ENCODE measurements at places on chromosomes 1 and 21. TPM values are rescaled to one million over a fixed set of nuclear protein-coding genes. Genes with fewer than 3 reads are reported as not detected.

GPR157 gene
- 1.7 TPM for total RNA-seq

DNA sequence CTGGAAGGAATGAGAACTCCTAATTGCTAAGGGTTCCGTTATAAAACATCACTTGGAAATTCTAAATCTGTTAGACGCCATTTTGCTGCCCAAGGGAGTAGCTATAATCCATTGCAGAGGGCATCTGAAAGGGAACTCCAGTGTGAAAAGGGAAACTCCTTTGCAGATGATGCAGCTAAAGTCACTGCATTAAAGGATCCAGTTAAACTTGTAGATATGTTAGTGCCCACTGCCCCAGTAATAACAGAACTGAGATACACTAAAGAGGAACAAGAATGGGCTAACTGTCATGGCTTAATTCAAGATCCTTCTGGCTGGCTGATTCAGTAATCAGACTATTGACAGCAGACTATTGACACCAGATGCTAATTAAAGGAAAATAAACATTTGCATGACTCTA is 81.8 kb upstream of the KIAA0040 start:
- DNase-seq = no peak

GRCh38 chr1:91791691-91792488 is 94.1 kb downstream of the TGFBR3 start:
- DNase-seq = peak; percentile 36

CD48 gene
- total RNA-seq = not detected

BLACAT1 gene
- total RNA-seq = not detected

GRCh38 chr1:191970116-191970515 is 188.1 kb upstream of the RGS18 start:
- no peak for DNase-seq

MYBPH gene
- total RNA-seq = 1.4 TPM

DNA sequence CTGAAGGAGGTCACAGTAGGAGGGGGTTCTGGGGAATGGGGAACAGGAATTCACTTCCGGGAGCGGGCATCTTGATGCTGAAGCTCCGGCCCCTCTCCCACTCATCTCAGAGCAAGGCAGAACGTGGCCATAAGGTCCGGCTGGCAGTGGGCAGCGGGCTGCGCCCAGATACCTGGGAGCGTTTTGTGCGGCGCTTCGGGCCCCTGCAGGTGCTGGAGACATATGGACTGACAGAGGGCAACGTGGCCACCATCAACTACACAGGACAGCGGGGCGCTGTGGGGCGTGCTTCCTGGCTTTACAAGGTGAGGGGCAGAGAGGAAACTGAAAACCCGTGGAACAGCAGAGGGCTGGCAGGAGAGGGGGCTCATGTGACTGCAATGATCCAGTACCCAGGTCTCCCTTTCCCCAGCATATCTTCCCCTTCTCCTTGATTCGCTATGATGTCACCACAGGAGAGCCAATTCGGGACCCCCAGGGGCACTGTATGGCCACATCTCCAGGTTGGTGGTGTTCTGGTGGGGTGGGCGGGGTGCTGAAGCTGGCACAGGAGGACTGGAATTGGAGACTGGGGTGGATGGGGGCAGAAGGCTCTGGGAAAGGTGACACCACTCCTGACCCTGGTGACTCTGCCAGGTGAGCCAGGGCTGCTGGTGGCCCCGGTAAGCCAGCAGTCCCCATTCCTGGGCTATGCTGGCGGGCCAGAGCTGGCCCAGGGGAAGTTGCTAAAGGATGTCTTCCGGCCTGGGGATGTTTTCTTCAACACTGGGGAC is 3.0 kb downstream of the SLC27A3 start:
- DNase-seq = no peak

DNA sequence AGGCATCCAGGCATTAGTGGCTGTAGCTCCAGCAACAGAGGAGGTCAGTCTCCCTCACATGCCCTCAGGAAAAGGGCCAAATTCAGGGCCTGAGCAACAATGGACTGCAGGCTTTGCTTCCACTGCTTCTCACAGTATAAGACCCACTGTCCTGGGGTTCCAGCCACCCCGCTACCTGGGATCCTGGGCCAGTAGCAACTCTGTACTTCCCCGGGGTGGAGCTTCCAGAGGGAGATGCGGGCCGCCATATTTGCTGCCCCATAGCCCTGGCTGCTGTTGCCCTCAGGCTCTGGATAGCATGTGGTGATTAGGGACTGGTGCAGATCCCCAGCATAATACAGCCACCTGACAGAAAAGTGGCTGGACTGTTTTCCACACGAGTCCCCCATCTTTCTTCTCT is 201.1 kb upstream of the POGK start:
- DNase-seq = no peak

MEX3A gene
- 0.22 TPM for total RNA-seq

GRCh38 chr1:181208967-181209366 is 120.5 kb downstream of the IER5 start:
- DNase-seq = no peak

DNA sequence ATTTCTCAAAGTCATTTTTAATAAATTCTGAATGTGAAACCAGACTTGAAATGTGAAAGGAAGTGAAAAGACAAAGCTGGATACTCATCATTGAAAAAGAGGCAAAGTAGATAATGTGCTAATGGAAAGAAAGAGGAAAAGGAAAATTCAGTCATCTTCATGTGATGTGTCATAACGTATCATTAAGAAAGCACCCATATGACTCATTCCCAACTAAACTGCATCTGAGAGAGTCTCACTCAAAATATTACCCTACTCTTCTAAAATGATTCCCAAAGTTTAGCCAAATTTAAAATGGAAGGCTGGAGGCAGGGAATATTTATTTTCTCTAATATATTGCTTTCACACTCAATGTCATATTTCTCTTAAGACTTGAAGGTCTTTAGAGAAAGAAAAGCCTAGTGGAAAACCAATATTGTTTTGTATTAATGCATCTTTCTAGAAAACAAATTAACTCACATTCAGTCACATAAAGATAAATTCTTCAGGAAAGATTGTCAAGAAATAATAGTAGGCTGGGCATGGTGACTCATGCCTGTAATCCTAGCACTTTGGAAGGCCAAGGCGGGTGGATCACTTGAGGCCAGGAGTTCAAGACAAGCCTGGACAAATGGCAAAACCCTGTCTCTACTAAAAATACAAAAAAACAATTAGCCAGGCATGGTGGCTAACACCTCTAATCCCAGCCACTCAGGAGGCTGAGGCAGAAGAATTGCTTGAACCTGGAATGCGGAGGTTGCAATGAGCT is 129.9 kb downstream of the SLC30A10 start:
- DNase-seq = peak; percentile 87

DNA sequence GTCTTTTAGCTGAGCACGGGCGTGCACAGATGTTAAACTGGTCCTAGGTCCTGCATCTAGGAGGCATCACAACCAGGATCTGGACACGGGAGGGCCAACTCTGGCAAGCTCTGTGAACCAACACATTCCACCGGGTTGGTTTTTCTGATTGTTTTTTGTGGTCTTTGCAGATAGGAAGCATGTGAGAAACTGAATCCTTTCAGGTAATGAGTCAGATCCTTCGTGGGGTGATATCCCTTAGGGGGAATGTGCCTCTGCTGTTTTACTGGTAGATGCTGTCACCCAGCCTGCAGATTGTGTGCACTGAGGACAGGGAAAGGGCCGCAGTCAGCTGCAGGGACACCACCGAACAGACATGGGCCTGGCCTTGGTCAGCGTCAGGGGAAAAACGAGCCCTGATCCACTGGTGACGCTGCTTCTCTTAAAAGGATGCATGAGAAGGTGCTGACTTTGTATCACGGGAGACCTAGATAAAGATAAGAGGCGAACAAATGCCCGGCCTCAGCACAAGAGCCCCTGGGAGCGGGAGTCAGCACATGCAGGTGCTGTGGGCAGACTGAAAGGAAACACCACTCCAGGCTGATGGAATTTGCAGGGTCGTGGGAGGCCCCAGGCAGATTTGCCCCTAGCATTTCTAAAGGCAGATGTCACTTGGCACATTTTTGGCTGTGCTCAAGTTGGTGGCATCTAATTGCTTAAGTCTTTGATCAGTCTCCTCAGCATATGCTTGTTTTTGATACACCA is 51.1 kb downstream of the DOP1B start:
- DNase-seq = peak; percentile 40

DNA sequence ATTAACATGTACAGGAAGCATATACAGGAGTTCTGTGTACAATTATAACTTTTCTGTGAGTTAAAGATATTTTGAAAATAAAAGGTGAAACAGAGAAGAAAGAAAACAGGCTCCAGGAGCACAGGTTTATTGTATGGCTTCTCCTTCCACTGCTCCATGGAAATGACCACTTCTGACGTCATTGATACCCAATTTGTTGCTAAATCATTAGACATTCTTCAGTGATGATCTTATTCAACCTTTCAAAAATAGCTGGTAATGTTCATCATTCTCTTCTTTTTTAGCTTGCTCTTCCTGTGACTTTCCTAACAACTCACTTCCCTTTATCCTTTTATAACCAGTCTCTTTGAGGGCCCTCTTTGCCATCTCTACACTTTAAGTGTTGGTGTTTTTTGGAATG is 77.8 kb downstream of the KCNK2 start:
- peak; percentile 75 for DNase-seq

DNA sequence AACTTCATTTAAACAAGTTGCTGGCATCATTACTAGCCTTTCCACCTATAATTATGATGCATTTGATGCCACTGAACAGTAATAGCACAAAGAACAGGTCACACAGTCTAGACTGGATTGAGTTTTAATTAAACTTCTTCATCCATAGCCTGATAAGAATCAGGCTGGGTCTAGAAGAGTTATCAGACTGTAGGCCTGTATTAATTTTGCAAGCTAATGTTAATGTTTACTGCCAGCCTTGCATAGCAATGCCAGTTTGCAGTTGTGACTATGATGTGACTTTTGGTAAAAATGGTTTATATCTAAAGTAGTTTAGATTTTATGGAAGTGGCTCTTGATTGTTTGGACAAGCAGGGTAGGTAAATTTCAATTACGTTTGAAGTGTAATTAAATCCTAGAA is 68.0 kb downstream of the PRKAA2 start:
- DNase-seq = no peak

XCL2 gene
- not detected for total RNA-seq

DNA sequence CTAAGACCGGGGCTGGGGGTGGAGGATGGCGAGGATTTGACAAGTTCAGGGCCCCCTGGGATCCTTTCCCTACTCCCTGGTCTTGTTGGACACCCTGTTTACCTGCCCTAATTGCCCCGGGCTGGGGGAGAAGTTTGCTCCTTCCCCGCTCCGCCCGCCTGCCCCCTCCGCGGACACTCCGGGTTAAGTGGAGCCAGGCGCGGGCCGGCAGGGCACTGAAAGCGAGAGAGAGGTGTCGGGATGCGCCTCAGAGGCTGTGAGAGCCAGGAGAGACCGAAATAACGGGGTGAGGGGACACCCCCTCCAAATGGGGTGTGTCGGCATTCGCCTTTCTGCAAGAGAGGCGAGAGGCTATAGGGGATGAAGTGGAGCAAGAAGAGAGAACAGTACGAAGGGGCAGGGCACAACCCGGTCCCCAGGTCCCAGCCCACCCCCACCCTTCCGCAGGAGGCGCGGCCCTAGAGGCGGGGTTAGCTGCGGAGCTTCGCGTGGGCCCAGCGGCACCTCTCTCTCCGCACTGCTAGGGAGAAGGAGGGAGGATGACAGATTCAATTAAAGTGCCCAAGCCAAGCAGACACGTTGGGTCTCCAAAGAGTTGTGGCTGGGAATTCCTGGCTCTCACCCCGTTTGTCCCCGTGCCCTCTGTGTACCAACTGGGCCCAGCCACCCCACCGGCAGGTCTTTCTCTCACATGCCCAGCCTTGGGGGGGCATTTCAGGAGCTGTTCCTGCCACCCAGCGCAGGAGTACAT is 3.8 kb downstream of the EFNA3 start:
- DNase-seq = peak; percentile 40

- no peak for DNase-seq
These were observed 71.8 kb downstream of the ODF2L start for GRCh38 chr1:86324130-86324822.

SPTA1 gene
- total RNA-seq = not detected

DNA sequence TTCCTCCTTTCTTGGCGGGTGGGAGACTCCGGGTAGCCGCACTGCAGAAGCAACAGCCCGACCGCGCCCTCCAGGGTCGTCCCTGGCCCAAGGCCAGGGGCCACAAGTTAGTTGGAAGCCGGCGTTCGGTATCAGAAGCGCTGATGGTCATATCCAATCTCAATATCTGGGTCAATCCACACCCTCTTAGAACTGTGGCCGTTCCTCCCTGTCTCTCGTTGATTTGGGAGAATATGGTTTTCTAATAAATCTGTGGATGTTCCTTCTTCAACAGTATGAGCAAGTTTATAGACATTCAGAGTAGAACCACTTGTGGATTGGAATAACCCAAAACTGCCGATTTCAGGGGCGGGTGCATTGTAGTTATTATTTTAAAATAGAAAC is 2.5 kb downstream of the OLIG2 start:
- DNase-seq = no peak

Measured in GM23248 (cell line).